ENCODE measurements at places on chromosomes 12 and 14.

GRCh38 chr12:49529414-49529813 is 9.4 kb upstream of the KCNH3 start:
- DNase-seq = no peak

GRCh38 chr14:105117257-105117646 is 51.3 kb downstream of the JAG2 start:
- no peak for DNase-seq

GRCh38 chr14:78535041-78535440 is 364.9 kb downstream of the NRXN3 start:
- DNase-seq = no peak

DNA sequence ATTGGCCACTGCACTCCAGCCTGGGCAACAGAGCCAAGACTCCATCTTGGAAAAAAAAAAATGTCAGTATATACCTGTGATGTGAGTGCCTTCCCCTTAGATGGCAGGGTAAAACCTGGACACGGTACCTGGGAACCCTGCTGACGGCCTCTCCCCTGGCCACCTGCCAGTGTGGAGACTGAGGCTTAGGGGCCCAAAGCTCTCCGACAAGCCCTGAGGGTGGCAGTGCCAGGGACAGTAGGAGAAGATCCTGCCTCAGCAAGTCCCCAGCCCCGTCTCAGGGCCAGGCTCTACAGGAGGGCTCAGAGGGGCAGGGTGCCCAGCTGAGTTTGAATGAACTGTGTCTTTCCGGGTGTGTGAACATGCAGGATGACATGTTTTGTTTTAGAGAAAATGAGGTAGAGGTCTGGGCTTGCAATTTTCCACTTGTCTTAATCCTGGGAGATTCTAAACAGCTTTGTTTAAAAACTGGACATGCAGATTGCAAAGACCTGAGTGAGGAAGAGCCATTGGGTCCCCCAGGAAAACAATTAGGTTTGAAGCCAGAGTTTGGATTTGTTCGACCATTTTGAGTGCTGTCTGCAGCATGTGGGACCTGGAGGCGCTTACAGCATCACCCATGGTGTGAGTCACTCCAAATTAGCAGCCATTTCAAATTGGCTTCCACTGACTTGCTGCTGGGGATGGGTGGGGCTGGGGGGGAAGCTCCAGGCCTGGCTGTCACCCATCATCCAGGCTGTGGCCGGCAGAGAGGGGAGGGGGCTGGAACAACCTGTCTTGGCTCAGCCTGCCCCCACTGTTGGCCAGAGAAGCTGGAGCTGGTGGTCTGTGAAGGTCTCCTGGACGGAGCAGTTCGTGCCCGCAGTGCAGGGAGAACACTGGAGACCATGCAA is 10.8 kb downstream of the TSPAN9 start:
- no peak for DNase-seq

- no peak for DNase-seq
Observed at GRCh38 chr12:40663781-40664180, 28.5 kb upstream of the CNTN1 start.

GRCh38 chr12:93089805-93090569 is 160.9 kb upstream of the EEA1 start:
- no peak for DNase-seq

GRCh38 chr12:104296718-104297117 is 6.8 kb upstream of the EID3 start:
- no peak for DNase-seq

- DNase-seq = no peak
Observed at GRCh38 chr14:59154373-59154772, 34.1 kb upstream of the DAAM1 start.

DNA sequence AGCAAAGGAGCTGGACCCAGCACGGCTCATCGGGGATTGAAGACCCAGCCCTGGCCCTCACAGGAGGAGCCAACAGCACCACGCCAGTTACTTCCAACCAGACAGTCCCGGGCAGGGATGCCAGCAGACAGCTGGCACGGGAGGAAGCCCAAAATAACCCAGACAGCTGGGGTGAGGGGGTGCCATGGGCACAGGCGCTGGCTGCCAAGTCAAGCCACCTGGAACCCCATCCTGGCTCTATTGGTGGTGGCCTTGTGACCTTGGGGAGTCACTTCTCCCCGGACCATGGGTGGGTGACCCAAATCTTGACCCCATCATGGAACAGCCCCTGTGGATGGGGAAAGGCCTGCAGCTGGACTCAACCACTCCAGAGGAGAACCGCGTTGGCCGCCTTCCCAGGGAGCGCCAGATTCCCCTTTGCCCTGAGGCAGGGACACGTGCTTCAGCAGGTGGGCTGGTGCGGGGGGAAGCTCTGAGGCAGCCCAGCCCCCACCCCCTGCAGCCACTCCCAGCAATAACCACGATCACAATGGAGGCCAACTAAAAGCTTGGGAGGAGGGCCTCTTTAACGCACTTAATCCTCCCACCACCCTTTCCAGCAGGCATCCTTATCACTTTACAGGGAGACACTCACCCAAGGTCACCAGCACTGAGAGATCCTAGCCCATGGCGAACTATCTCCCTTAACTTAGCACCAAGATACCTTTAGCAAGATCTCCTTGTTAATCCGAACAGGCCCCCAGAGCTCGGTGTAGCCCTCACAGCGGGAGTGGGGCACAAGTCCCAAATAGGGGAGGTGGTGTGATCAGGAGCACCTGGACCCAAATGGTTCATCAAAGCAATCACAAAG is 4.7 kb upstream of the RHOF start:
- peak; percentile 86 for DNase-seq

- DNase-seq = no peak
Observed at GRCh38 chr12:79055926-79056674, 191.5 kb downstream of the SYT1 start.

GRCh38 chr12:14135996-14136395 is 154.6 kb upstream of the GRIN2B start:
- no peak for DNase-seq

- no peak for DNase-seq
Observed at GRCh38 chr12:18146363-18146762, 56.4 kb upstream of the RERGL start.

DNA sequence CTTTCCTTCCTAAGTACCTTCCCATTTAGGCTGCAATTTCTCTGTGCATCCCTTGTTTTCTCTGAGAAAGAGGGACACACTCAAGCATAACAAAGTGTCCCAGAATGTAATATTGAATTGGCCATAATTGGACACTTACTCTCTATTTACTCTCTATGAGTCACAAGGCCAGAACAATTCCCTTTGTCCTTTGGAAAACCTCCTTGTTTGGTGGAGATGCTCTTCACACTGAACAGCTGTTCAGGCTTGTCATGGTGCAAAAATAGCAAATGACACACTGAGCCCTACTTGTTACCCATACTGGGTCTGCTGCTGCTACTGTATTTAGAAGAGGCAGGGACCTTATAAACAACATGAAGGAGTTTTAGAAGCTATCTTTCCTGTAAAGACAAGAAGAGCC is 1590.5 kb upstream of the TMEM132C start:
- no peak for DNase-seq

DNA sequence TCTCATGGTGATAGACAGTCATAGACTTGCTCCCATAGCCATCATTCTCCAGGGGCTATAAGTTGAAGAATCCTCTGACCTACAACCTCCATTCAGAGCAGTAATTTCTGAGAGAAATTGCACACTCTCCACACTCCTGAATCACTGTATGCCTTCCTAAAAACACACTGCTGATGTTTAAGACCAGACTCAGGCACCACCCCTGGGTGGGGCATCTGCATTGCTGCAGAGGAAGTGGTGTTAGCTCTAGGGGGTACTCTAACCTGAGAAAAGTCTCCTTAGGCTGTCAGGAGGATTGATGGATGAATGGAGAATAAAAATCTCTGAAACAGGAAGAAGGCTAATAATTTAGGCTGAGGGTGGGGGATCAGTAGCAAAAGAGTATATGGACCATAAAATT is 436.1 kb downstream of the DAD1 start:
- DNase-seq = no peak

DNA sequence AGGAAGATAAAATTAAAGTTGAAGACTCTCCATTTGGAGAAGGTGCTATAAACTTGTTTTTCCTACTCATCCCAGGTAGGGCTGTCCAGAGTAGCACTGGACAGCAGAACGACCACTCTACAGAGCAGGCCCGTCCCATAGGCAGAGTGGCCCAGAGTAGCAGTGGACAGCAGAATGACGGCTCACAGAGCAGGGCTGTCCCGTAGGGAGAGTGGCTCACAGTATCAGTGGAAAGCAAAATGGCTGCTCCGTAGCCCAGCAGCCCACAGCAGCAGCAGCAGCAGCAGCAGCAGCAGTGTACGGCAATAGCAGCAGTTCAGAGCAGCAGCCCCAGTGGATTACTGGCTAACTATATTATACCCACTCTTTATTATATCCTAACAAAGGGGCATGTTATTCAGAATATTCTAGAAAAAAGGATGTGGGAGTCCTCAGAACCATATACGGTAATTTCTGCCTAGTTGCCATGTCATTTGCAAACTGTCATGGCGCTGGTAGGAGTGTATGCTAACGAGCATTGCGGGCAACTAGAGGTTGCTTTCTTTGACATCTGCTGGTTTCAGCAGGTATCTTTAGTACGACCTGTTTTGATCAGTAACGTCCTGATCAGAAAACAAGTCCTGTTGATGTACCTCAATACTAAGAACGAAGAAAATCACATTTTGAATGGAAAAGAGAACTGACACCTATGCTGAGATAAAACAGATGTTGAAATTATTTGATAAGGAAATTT is 567.3 kb downstream of the SLC16A7 start:
- no peak for DNase-seq

DNA sequence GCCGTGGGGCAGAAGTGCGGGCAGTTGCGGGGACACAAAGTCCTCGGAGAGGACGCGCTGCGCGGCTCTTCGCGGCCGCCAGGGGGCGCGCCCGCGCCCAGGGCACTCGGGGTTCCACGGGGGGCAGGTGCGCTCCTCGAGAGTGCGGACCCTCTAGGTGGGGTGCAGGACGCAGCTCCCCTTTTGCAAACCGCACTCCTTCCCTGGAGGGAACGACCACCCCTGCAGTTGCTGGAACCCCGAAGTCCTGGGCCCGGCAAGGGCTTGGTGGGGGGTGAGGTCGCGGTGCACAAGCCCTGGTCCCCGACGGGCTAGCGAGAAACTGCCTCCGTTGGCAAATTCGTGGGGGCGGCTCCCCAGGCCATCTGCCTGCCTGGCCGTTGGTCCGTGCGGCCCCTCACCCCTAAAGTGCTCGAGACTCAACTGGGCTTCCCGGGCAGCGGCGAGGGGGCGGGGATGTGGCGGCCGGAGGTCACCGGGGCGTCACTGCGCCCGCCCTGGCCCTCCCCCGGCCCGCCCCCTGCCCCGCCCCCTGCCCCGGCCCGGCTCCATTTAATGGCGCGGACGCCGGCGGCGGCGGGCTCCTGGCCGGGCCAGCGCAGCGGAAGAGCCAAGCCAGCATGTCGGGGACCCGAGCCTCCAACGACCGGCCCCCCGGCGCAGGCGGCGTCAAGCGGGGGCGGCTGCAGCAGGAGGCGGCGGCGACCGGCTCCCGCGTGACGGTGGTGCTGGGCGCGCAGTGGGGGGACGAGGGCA is at the start of gene ADSS1:
TSS of gene ADSS1 (plus strand) at position 579 of the 756 bp plus-strand sequence. CDS start at position 621, 42 bp downstream.
- peak; percentile 80 for DNase-seq

DNA sequence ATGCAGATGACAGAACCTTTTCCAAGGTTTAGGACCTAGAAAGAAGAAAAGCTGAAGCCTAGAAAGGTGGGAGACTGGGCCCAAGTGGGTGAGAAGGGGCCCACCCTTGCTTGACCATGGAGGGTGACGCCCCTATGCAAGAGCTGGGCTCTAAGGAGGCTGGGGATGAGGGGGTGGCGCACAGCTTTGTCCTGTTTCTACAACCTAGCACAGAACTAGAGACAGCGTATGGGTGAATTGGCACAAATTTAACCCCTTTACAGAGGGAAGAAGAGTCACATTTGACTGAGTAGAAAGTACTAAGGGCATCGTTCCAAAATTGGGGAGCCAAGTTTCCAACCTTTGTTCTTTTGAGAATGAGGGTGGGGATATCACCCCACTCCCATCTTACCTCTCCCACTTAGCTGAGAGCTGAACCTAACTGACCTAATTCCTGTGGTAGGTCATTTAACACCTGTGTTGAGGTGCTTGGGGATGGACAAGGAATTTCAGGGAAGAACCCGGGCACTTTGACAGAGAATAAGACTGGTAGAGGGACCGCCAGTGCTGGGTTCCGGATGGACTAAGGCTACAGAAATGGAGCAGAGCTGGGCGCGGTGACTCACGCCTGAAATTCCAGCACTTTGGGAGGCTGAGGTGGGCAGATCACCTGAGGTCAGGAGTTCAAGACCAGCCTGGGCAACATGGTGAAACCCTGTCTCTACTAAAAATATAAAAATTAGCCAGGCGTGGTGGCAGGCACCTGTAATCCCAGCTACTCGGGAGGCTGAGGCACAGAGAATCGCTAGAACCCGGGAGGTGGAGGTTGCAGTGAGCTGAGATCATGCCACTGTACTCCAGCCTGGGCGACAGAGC is 5.2 kb downstream of the NFKBIA start:
- no peak for DNase-seq

DNA sequence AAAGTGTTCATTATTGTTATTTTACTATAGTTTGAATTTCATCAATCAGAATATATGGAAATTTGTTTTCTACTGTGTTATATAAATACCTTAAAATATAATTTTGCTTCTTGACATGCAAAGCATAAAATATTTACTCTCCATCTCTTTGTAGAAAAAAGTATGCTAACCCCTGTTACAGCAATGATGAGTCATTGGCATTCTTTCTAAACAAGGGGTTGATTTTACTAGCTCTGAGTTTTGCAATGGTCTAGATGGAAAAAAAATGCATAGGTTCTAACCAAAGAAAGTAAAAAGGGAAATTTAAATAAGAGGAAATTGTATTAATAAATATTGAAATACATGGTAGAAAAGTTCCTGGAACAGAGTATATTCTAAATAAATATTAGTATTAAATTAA is 990.2 kb upstream of the ATXN7L3B start:
- DNase-seq = no peak

DNA sequence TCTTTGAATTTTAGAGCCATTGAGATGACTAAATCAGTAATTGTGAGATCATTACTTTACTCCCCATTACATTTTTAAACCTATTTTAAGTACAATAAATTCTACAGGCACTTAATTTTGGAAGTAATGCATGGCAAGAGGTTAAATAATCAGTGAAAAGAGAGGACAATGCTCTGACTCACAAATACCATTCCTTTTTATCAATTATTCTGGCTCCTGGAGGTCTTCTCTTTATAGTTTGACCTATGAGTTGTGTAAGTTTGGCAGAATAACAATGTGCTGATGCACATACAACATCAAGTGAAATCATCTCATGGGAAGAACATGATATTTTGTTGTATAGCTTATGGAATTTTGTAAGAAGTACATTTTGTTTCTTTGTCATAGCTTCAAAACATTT is 166.7 kb downstream of the TMTC3 start:
- no peak for DNase-seq
